Stimulated activated CD8-positive, alpha-beta memory T cell treated with anti-CD3 and anti-CD28 coated beads, Interleukin-4, amount 100 ng/mL, for 4 hours (primary cell): ENCODE measurements at places on chromosomes 11 and 22.

DNA sequence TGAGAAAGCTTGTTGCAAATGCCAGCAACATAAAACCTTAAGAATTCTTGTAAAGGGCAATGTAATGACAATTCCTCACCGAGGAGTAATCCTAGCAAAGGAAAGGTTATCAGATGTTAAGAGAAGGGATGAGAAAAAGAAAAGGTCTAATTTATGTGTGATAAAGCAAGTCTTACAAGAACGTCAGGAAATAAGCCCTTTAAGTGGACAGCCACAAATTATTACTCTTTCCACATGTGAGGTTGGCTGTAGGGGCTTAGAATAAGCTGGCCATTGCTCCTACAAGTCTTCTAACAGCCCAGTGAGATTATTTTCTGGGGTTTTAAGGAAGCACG lies 9.3 kb downstream of the LAYN start:
- no peak for DNase-seq

DNA sequence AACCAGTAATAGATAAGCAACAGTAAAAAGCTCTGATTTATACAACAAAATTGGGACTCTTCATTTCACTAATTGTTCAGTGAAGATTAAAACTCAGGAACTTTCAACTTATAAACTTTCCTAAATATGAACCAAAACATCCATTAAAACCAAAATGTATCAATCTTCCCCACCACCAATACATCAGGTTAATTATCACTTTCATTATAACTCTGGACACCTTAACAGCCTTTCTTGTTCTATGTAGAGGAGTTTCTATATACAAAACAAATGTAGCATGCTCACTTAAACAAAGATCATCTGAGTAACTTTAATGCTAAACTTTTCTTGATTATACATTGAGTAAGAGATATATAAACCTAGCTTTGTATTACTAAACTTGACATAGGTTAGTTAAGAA lies 74.7 kb downstream of the ST14 start:
- no peak for DNase-seq

DNA sequence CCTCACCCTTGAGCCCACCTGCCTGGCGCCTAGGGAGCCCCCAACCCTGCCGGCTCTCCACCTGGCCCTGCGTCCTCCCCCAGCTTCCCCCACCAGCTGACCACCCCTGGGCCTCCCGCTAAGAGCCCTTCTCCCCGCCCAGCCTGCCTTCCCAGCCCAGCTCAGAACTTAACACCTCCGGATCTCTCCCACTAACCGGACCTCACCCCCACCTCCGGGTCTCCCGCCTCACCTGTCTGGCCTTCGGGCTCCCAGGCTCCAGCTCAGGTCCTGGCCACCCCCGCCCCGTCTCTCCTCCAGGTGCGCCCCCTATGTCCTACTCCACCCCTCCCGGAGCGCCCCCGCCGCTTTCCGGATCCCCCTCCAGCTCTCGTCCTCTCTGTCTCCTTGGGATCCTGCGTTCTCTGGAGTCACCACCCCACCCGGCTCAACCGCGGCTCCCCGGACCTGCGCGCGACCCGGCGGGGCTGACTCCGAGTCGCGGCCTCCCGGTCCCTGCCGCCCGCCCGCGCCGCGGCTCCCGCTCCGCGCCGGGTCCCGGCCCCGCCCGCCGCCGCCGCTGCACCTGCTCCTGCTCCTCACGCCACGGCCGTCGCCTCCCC lies at the start of gene KCNJ11:
Gene KCNJ11, minus strand, starts transcription at position 51 of the 602 bp plus-strand sequence. CDS start 568 bp downstream, outside the sequence.
- no peak for DNase-seq

DNA sequence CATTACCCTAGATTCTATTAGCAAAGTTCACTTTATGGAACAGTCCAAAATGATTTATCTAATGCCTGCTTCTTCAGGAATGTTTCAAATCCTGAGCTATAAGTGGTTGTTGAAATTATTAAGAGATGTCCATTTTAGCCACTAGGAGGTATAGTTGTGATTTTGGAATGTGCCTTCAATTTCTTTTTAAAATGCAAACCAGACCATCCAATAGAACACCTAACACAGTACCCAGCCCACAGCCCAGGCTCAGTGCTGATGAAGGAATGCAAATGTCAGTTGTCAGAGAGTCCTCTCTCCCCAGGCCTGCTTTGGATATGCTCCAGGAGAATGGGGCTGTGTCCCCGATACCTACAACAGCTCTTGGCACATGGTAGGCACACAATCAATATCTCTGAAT lies 85.8 kb upstream of the E2F8 start:
- DNase-seq: no peak

DNA sequence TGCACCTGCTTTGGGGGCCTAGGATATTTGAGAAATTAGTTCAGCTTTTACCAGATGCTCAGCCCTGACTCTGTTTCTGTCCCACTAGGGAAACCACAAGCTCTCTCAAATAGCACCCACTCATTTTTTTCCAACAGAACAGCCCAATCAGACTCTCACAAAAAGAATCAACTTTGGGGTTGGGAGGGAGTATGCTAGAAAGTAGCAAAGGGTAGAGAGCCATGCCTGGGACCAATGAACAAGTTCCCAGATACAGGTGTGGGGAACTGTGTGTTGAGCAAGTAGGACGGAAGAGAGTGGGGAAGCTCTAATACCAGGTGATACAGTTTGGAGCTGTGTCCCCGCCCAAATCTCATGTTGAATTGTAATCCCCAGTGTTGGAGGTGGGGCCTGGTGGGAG lies 41.1 kb downstream of the TRIM66 start:
- no peak for DNase-seq

DNA sequence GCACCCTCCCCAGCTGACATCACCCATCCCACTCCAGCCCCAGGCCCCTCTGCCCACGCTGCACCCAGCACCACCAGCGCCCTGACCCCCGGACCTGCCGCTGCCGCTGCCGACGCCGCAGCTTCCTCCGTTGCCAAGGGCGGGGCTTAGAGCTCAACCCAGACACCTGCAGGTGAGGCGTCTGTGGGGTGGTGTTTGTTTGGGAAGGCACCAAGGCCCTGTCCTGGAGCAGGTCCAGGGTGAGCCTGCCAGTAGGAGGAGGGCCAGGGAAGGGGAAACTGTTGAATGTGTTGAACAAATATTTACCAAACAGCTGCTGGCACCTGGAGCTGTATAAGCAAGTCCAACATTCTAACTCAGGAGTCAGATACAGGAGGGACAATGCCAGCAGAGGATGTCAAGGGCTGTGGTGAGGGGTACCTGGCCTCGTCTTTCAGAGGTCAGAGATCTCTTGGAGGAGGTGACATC lies 3.1 kb downstream of the VEGFB start:
- no peak for DNase-seq
